ENCODE measurements at places on chromosomes 7 and 10.

GRCh38 chr7:149868623-149869290 is 5.0 kb upstream of the ATP6V0E2 start:
- no peak for DNase-seq

GRCh38 chr10:83932245-83932644 is 207.1 kb upstream of the GHITM start:
- DNase-seq: no peak

DNA sequence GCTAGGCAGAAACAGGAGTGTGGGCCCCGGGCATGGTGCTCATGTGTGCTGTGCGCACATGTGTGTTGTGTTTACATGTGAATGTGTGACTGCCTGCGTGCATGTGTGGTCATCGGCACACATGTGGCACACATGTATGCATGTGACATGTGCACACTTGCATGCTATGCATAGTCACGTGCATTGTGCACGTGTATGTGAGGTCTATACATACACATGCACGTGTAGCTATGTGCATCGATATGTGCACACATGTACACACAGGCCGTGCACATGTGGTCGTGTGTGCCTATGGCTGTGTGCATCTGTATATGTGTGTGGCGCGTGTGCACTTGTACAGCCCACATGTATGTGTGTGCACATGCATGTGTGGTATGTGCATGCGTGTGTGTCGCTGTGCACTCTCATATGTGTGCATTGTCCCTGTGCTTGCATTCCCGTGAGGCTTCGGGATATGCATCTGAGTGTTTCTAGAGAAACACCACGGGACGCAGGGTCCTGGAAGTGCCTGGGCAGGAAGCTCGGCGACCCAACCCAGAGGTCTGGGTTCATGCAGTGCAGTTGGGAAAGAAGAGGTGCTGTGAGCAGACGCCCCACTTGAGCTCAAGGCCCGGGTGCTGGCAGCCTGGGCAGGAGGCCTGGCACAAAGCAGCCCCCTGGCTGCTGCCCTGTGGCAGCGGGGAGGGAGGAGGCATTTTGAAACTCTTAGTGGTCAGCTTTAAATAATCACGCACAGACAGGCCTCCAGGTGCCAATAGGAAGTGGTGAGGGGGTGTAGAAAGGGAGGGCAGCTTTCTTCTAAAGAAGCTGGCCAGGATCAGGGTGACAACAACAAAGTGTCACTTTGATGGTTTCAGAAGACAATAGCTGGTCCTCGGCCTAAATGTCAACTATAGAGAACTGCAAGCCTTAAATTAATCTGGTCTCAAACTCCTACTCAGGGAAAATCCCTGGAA is 410.0 kb upstream of the MGMT start:
- DNase-seq: no peak

GRCh38 chr10:59373071-59373470 is 10.7 kb upstream of the FAM13C start:
- no peak for DNase-seq

DNA sequence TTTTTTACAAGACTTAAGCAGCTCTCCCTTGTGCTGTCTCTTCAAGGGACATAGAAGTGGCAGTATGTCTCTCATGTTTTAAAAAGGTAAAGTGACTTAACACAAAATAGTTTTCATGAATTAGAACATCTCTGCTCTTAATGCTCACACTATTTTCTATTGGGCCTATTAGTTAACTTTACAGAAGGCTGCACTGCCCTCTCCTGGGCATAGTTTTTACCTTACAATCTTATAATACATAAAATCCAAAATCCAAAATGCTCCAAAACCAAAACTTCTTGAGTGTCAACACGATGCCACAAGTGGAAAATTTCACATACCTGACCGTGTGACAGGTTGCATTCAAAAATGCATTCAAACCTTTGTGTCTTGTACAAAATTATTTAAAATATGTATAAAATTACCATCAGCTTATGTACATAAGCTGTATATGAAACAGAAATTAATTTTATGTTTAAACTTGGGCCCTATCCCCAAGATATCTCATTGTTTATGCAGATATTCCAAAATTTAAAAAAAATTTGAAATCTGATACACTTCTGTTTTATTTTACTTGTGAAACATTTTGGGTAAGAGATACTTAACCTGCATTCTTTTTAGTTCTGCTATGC is 25.8 kb downstream of the TES start:
- no peak for DNase-seq

GRCh38 chr7:53697913-53698312 is 662.5 kb downstream of the POM121L12 start:
- no peak for DNase-seq

DNA sequence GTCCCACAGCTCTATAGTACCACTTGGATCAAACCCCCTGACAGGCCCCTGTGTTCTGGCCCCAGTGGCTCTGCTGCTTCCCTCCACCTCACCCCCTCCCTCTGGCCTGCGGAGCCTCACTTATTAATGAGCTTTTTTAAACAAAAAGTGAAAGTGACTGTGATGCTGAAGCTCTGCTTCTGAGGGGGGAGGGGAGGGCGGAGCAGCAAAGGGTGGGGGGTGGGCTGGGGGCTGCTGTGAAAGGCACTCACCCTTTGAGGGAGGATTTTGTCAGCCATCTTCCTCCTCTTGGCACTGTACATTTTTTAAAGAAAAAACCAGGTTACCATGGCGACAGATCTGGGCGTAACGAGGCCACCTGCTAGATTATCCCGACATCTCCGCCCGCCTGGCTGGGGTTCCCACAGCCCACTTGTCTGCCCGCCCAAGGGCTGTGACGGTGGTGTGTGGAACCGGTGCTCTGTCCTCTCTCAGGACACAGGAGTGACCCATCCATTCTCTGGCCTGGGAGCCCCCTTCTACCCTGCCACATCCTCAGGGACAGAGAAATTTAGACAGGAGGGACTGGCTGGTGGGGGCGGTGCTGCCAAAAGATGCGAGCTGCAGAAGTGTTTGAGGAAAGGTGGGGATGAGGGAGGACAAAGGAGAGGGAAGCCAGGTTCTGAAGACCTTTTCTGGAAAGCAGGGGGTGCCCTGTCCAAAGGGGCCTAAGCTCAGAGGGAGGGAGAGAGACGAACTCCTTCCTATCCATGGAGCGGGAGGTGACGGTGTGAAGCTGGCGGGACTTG is 4.9 kb downstream of the SMARCD3 start:
- DNase-seq: no peak

- no peak for DNase-seq
These were observed 10.4 kb downstream of the HDAC9 start for GRCh38 chr7:18505870-18506460.

DNA sequence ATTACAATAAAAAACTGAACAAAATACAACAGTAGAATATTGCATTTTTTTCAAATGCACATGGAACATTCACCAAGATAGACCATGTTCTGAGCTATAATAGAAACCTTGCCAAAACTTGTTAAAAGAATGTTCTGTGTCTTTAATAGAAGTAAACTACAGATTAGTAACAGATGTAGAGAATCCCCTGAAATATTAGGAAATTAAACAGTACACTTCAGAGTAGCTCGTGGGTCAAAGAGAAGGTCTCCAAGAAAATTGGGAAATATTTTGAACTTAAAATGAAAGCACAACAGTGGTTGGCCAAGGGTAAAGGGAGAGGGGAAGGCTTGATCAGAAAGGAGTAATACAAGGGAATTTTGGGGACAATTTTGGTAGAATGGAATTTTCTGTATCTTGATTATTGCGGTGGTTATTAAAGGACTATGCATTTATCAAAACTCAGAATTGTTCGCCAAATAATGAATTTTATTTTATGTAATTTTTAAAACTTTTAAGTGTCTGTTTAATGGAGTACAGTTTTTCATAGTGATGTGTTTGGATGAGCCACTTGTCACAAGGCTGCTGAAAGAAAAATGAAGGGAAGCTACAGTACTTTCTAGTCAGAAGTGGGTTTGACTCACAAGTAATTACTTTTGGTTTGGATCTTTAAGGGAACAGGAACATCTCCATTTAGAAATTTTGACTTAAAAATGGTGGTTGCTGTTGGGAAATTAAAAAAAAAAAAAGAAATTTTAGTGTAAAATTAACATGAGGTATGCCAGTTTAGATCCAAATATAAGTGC is 10.2 kb downstream of the PLEKHA8 start:
- no peak for DNase-seq

- no peak for DNase-seq
These were observed 72.3 kb upstream of the LEP start for GRCh38 chr7:128168667-128169210.

DNA sequence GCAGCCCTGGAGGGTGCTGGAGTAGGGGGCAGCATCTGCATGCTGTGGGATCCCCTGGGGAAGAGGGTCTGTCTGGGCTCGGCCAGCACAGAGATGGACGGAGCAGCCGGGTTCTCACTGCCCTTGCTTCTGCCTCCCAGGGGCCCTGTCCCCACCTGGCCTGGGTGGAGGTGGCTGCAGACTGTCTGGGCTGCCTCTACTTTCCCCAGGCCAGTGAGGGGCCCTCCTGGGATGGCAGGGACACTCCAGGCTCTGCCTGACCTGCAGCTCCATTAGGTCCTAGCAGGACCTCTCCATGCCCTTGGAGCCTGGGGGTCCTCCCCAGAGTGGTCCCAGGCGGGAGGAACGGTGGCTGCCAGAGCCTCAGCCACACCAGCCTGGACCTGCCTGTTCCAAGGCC is 63.7 kb downstream of the PWWP2B start:
- DNase-seq: no peak

- DNase-seq: no peak
These were observed 90.0 kb downstream of the NRP1 start for GRCh38 chr10:33244354-33244967.

- DNase-seq: no peak
These were observed 15.9 kb upstream of the TMEM273 start for GRCh38 chr10:49204119-49204518.

DNA sequence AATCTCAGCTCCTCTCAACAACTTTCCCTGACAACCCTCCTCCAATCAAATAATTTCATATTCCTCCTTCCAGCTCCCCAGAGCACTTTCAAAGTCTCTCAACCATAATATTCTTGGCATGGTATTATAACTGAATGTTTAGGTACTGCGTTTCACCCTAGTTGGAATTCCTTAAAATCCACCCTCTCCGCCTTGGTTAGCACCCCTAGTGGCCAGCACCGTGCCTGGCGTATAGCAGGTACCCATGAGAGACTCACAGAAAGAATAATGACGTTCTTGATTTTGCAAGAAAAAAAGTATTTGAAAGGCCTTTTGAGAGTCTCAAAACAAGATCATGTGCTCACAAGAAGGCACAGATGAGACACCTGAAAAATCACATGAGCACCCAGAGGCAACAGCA is 50.9 kb downstream of the GLI3 start:
- DNase-seq: no peak

DNA sequence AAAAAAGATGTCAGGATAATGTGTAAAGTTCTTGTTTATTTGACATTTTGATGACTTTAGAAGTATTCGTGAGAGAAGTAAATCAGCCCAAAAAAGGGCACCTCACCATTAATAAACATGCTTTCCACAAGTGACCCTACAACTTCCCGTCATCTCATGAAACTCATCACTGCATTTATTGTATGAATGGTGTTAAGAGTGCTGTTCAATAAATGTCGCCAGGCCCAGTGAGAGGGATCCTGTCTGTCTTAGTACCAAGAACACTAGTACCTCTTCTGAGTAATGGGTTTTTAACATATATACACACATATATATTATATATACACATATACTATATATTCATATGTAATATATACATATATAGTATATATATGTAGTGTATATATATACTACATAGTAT is 61.9 kb downstream of the TMEM26 start:
- no peak for DNase-seq

DNA sequence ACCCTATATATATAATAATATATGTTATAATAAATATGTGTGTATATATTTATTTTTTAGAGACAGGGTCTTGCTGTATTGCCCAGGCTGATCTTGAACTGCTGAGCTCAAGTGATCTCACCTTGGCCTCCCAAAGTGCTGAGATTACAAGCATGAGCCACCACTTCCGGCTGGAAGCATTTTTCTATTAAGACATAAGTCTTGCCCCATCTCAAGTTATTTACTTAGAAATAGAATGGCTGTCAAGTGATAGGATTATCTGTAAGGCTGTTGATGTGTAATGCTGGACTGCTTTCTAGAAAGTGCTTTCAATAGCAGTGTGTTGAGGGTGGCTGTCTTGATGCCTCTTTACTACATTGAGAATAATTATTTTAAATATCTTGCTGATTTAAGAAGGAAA is 65.2 kb downstream of the ZMYND11 start:
- DNase-seq: no peak

- no peak for DNase-seq
These were observed 14.0 kb upstream of the EXOC6 start for GRCh38 chr10:92834331-92834730.

DNA sequence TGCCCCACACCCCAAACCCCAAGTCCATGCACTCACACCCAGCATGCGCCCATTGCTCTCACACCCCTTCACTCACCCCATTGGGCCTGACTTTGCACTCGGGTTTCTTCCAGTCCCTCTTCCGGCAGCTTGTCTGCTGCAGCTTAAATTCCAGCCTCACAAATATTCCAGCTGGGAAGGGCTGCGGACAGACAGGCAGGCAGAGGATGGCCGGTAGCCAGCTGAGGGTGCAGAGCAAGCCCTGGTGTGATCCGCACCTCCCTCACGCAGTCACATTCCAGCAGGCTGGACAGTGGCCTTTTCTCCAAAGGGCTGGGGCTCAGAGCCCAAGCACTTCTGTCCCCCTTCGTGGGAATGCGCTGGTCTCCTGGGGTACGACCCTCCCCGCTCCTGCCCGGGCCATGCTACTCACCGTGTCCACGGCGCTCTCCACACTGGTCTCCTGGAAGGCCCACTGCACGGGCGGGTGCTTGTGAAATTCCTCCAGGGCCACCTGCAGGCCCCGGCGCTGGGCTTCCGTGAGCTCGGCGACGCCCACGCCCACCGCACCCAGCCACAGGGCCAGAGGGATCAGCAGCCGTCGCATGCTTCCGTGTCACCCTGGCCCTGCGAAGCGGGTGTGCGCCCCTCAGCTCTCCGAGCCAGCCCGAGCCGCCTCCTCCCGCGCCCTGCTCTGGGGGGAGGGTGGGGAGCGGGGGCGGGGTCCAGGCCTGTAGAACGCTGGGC is 1.2 kb downstream of the RARRES2 start:
- no peak for DNase-seq

DNA sequence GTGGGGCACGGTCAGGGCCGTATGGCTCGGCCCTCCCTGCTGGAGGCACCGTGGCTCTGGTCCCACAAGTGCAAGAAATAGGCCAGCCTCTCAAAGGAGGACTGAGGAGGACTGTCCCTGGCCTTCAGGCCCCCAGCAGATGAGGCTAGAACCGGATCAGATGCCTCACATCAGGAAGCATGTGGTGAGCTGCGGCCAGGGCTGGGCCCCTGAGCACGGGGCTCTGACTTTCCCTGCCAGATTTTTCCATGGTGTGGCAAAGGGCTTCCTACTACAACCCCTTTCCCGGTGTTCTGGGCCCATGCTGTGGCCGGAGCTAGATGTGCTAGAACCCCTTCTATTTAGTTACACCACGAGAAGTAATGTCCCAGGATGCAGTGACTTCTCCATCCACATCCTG is 100.4 kb downstream of the TCERG1L start:
- DNase-seq: no peak

GRCh38 chr10:92074126-92074887 is 150.7 kb downstream of the BTAF1 start:
- no peak for DNase-seq

DNA sequence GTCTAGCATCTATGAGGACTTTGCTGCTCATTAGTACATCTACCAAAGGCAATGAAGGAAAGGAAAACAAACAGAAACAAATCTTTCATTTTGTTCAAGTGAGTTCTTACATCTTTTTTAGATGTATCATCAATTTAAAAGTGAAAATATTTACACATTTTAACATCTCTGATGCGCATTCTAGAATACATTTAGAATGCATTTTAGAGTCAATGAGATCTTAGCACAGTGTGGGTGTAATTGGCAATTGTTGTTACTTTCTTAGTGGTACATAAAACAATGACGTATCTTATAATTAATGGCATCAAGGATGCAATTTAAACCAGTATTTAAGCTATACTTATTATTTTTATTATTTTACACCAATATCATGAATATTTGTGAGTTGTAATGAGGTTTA is 51.4 kb downstream of the TPK1 start:
- no peak for DNase-seq

All from keratinocyte (primary cell).